Peyer's patch (tissue), 4 donors: ENCODE measurements at places on chromosomes 11 and 22. TPM values are rescaled to one million over a fixed set of nuclear protein-coding genes. Genes with fewer than 3 reads are reported as not detected.

GRCh38 chr22:49382451-49382735, 445.3 kb downstream of the BRD1 start:
- H3K36me3 ChIP-seq: no peaks in the 10 kb centered on the region
- peak; percentile 18 for DNase-seq
- no peak overlapping the region for H3K27ac ChIP-seq
- H3K27me3 ChIP-seq: no peaks in the 10 kb centered on the region
- H3K4me3 ChIP-seq: no peak overlapping the region

- no peak for DNase-seq
- no peak overlapping the region for H3K27ac ChIP-seq
- no peaks in the 10 kb centered on the region for H3K4me1 ChIP-seq
- no peaks in the 10 kb centered on the region for H3K36me3 ChIP-seq
Measured at GRCh38 chr11:18770479-18771125, 21.0 kb downstream of the PTPN5 start.

DNA sequence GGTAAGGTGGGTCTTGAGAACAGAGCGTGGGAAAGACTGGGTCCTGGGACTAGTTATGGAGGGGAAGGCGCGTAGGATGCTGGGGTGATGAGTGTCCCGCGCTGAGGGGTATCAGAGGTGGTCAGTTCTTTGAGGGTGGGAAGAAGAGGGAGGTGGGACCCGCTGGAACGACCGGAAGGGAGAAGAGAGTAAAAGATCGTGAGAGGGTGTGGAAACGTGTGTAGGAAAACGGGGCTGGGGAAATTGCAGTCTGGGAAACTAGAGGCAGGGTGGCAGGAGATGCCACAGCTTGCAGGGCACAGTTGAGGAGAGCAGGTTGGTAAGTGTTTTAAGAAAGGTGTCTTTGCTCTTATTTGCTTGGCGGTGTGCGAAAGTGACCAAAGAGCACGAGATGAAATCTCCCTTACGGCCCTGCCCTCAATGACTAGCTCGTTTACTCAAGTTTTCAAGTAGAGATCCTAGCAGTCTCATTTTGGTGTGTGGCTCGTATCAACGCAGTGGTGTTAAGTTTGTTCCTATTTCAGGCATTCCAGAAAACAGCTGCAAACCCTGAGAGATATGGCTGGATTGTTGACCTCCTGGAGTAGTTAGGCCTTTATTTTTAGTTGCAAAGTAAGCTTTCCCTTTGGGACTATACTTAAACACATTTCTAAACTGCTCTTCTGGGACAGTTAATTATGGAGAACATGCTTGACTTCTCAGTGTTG, 615 bp downstream of the STT3A start:
- peak overlapping the region; percentile 98 for H3K4me3 ChIP-seq
- no peaks in the 10 kb centered on the region for H3K4me1 ChIP-seq
- no peak for DNase-seq
- H3K27me3 ChIP-seq: no peaks in the 10 kb centered on the region

Gene PSMD13
- 77.6 TPM for total RNA-seq

Gene SIAE
- 9.9 TPM for total RNA-seq

Gene CABP4
- 0.85 TPM for total RNA-seq

Gene FZD4
- total RNA-seq: 11.6 TPM

Gene LGR4
- total RNA-seq: 115 TPM

- H3K27ac ChIP-seq: no peak overlapping the region
- DNase-seq: no peak
- no peaks in the 10 kb centered on the region for H3K4me1 ChIP-seq
- H3K36me3 ChIP-seq: no peaks in the 10 kb centered on the region
- H3K4me3 ChIP-seq: no peak overlapping the region
- H3K27me3 ChIP-seq: no peaks in the 10 kb centered on the region
Measured at GRCh38 chr11:80532633-80533232, 1091.9 kb upstream of the TENM4 start.

Gene OR10S1
- total RNA-seq: not detected

- DNase-seq: no peak
- no peak overlapping the region for H3K27ac ChIP-seq
Measured at GRCh38 chr11:68536706-68537105, 76.2 kb downstream of the PPP6R3 start.

GRCh38 chr22:44075670-44076069, 51.6 kb downstream of the PARVB start:
- H3K36me3 ChIP-seq: no peaks in the 10 kb centered on the region
- H3K27ac ChIP-seq: no peak overlapping the region
- no peaks in the 10 kb centered on the region for H3K4me1 ChIP-seq
- no peak overlapping the region for H3K4me3 ChIP-seq

Gene ANKK1
- total RNA-seq: not detected

DNA sequence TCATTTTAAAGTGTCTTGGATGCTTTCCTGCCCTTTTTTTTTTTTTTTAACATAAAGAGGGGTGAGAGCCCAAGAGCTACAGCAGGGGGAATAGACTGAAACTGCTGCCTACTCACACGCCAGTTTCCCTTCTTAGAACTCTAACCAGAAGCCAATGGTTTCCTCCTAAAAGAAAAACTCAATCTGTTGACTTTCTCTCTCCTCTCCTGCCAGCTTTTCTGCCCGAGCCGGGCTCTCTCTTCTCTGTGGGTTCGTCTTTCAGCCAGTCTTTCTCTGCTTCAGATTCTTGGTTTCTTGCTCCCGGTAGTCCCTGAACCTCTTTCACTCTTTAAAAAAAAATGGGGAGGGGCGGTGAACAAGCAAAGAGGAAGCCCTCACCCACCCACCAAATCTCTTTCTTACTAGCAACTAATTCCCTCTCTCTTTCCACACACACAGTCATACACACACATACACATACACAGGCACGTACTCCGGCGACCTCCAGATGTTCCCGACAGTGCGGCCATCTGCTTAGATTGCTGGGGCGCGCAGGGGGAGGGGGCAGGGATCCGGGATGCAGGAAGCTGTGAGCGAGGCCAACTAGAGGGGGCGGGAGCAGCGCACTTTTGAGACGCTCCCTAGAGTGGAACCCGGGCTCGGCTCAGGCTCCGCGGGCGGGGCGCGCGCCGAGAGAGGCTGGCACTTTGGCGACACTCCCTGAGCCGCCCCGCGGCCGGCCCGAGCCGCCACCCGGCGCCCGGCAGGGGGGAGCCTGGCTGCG, 444 bp upstream of the TSKU start:
- peak; percentile 90 for DNase-seq
- H3K4me3 ChIP-seq: peak overlapping the region; percentile 57

DNA sequence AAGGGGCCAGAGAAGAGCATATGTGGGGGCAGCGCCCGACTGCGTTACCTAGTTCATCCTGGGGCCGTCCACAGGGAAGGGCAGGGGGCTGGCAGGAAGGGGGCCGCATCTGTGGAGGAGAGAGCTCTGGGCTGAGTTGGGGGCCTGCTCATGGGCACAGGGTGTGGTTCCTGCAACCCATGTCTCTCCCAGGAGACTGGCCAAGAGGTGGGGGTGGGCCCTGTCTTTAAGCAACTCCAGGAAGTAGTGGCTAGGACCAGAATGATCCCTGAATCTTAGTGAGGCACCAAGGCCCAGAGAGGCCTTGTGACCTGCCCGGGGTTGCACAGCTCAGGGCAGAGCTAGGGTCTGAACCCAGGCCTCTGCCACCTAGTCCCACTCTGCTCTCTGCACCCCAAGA, 21.9 kb downstream of the CSNK1E start:
- H3K4me1 ChIP-seq: no peaks in the 10 kb centered on the region
- no peak overlapping the region for H3K27ac ChIP-seq
- no peaks in the 10 kb centered on the region for H3K36me3 ChIP-seq
- H3K27me3 ChIP-seq: no peaks in the 10 kb centered on the region
- no peak for DNase-seq
- no peak overlapping the region for H3K4me3 ChIP-seq

DNA sequence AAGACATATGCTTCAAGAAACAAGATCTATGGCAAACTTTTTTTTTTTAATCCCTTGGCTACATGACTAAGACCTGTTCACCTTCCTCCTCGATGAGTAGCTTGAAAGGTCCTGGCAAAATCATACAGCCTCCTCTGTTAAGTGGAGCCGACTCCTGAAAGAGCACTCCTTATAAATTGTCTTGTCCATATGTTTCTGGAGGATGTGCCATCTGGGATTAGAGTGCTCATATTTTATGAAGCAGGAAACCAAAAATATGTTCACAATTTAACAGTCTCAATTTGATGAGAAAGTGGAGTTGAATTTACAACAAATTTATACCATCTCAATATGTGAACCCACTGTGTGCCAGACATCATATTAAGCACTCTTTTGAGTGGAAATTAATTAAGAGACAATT, 912.1 kb upstream of the FAT3 start:
- no peak overlapping the region for H3K27ac ChIP-seq
- no peaks in the 10 kb centered on the region for H3K36me3 ChIP-seq
- H3K27me3 ChIP-seq: no peaks in the 10 kb centered on the region
- no peak overlapping the region for H3K4me3 ChIP-seq
- DNase-seq: no peak

GRCh38 chr11:13970986-13971385, 8.5 kb downstream of the SPON1 start:
- DNase-seq: peak; percentile 76
- no peaks in the 10 kb centered on the region for H3K4me1 ChIP-seq
- no peaks in the 10 kb centered on the region for H3K36me3 ChIP-seq

DNA sequence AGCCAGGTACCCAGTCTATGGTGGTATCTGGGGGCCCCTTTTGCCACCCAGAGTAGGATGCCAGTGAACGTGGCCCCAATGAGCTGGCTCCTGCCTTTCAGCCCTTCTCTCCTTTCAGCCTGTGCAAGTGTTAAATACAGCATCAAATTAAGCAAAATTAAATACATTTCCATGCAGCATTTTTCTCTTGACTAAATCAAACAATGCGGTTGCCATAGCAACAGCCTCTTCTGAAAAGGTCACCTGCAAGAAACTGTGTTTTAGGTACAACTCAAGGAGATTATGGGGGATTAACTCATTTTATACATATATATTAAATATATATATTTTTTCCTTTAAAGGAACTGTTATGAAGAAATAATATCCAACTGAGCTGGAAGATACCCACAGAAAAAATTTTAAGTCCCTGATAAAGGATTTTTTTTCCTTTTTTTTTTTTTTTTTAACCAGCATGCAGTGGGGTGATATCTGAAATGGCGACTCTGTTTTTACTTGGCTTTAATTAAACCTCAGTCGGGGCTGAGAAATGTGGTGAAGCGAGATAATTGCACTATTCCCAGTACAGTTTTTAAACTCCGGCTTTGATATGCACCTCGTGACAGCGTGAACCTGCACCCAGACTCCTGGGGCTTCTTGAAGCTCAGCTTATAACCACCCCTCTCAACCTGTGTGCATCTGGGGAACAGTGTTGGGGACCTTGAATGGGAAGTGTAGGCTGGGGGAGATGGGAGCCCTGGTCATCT, 115.3 kb downstream of the PKNOX2 start:
- no peaks in the 10 kb centered on the region for H3K27me3 ChIP-seq
- H3K4me1 ChIP-seq: no peaks in the 10 kb centered on the region
- no peak overlapping the region for H3K4me3 ChIP-seq
- no peaks in the 10 kb centered on the region for H3K36me3 ChIP-seq
- no peak for DNase-seq
- H3K27ac ChIP-seq: no peak overlapping the region

DNA sequence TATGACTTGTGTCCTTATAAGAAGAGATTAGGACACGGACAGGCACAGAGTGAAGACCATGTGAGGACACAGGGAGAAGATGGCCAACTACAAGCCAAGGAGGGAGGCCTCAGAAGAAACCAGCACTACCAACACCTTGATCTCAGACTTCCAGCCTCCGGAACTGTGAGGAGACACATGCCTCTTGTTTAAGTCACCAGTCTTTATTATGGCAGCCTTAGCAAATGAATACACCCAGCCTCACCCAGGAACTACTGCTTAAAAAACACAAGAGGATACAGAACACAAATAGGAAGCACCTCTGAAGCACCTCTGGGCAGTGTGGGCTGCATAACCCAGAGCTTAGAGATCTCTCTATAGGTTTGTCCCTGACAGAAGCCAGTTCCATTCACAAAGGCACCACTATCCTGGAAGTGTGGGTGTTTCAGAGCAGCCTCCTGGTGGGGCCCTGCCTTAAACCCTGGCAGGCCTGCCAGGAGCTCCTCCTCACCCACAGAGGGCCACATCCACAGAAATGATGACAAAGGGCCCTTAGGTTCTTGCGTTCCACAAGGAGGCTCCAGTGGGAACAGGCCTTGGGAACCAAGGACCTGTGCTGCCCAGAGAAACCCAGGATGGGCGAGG, 58.8 kb downstream of the CHRDL2 start:
- no peaks in the 10 kb centered on the region for H3K36me3 ChIP-seq
- H3K27ac ChIP-seq: peak overlapping the region; percentile 67
- no peaks in the 10 kb centered on the region for H3K27me3 ChIP-seq
- no peak overlapping the region for H3K4me3 ChIP-seq
- no peak for DNase-seq

DNA sequence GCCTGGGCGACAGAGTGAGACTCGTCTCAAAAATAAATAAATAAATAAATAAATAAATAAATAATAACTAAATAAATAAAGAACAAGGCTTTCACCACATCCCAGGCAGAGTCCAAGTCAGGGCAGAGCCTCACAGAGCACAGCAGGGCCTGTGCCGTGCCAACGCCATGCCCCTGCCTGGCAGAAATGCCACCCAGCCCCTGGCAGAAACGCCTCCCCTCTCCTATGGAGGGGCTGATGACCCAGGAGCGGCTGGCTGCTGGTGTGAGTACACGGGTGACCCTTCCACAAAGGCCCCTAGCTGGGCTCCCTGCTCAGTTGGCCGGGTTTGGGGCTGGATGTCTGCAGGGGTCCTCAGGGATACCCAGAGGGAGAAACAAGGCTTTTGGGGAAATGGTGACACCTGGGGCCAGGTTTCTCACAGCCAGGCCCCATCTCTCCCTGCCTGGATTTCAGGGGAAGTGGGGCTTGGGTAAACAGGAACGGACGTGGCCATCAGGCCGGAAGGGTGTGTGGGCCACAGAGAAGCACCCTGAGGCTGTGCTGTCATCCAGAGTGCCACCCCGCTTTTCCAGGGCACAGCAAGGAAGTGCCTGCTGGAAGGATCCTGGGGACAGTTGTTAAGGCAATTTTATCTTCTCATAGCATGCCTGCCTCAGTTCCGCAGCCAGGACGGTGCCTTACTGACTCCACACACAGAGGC, 5.1 kb downstream of the BID start:
- H3K4me1 ChIP-seq: no peaks in the 10 kb centered on the region
- H3K27me3 ChIP-seq: no peaks in the 10 kb centered on the region
- no peaks in the 10 kb centered on the region for H3K36me3 ChIP-seq
- H3K4me3 ChIP-seq: no peak overlapping the region

DNA sequence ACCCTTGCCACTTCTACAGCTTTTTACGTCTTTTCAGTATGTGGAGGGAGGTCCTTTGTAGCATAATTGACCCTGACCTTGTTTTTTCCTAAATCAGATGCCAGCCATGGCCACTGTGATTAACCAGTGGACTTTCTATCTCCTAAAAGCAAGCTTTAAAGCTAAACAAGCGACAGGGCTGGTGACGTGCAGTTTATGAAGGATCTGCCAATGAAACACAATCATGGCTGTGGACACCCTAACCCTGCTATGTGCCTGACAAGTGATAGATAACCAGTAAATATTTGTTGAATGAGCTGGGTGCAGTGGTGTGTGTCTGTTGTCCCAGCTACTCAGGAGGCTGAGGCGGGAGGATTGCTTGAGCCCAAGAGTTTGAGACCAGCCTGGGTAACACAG, 64.2 kb downstream of the LIF start:
- no peak for DNase-seq
- no peaks in the 10 kb centered on the region for H3K4me1 ChIP-seq
- no peaks in the 10 kb centered on the region for H3K36me3 ChIP-seq
- no peaks in the 10 kb centered on the region for H3K27me3 ChIP-seq
- no peak overlapping the region for H3K4me3 ChIP-seq

Gene C11orf91
- total RNA-seq: not detected
